Stimulated activated CD8-positive, alpha-beta memory T cell treated with anti-CD3 and anti-CD28 coated beads, Interleukin-4, amount 100 ng/mL, for 1 hour (primary cell): ENCODE measurements at places on chromosomes 2 and 18.

DNA sequence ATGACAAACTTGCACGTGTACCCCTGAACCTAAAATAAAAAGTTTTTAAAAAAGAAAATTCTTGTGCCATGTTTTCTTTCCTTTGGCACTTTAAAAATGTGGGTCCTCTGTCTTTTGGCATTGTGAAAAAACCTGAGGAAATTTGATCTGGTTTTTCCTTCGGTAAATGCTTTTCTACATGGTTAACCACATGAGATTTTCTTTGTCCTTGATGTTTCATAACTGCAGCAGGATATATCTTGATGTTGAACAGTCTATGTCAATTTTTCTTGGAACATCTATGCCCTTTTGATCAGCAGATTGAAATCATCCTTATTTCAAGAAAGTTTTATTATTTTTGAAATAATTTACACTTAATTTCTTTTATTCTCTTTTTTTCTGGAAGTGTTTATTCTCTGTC, 109.1 kb downstream of the TMEM17 start:
- DNase-seq: no peak

GRCh38 chr2:9250091-9250490, 43.5 kb downstream of the ASAP2 start:
- no peak for DNase-seq

DNA sequence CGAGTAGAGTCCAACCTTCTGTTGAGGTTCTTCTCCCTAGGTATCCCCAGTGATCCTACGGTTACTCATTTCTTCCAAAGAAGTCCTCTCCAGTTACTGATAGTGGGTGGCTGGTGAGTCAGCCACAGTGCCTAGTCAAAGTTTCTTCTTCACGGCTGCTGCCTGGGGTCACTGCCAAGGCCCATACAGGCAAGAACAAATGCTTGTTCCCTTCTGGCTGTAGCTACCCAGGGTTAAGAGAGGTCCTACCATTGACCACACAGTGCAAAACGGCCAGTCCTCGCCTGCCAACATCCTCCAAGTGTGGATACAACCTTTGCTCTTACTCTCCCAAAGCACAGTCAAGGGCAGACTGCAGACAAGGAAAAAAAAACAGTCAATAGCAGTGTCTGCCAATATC, 2.9 kb upstream of the PTPN4 start:
- DNase-seq: no peak

- DNase-seq: no peak
Observed at GRCh38 chr2:176099159-176099727, 352 bp upstream of the HOXD12 start.

- DNase-seq: no peak
Observed at GRCh38 chr2:239158641-239159475, 242.0 kb downstream of the HDAC4 start.

DNA sequence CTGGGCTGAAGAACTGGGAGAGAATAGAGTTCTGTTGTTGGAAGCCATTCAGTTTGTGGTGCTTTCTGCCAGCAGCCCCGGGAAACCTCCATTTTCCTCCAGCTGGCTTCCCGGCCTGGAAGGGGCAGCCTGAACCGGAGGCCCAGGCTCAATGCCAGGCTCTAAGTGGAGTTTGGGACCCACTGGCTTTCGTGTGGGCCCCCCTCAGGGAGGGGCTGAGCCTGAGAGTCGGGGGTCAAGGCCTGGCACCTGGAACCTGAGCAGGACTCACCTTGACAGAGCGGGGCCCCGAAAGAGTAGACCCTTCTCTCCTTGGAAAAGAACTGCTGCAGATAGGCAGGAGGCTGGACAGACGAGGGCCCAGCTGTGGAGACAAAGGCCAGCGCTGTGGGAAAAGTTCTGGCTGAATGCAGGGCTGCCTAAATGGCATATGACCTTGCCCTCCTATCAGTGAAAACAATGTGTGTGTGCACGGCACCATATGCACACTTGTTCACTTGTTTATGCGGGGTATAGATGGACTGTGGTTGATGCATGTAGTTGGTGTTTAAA, 34.8 kb upstream of the ASB18 start:
- no peak for DNase-seq

DNA sequence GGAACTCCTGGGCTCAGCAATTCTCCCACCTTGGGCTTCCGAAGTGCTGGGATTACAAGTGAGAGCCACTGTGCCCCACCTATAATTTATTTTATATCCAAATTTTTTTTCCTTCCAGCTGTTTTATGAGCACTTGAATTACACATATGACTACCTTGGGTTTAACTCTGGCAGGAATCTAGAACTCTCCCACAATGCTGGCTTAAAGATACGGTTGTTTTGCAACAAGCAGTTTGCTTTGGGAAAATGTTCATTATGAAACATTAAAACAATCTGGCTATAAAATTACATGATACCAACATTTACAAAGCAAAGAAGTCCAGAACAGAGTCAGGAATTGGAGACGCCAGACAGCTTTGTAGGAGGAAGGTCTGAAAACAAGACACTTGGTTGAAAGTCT, 12.8 kb downstream of the CD302 start:
- DNase-seq: no peak

DNA sequence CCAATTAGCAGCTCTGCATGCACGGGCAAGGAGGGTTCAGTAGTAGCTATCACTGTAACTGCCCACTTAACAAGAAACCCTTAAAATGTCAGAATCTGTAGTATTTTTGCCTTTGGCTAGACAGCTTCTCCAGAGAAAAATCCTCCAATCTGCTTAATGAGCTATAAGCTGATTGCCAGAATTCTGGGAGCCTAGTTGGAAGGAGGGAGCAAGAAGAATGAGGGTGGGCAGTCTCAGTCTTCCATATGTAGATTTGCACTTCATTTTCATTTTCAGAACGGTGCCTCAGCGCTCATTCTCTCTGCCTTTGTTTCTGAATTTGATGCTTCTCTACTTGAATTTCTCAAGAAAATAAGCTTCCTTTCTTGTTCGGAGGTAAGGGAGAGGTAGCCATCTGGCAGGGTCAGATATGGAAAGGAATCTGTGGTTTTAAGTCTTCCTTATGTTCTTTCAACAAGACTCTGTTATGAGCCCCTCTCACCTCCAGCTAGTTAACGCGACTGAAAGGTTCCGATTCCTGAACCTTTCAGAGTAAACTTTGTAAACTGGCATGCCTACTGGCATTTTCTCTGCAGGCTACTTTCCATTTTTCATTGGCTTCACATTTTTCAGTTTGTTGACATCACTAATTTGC, 53.5 kb downstream of the HNRNPLL start:
- no peak for DNase-seq

- no peak for DNase-seq
Observed at GRCh38 chr2:113910967-113911678, 21.2 kb downstream of the ACTR3 start.

- DNase-seq: no peak
Observed at GRCh38 chr18:36378205-36378604, 80.7 kb downstream of the FHOD3 start.

DNA sequence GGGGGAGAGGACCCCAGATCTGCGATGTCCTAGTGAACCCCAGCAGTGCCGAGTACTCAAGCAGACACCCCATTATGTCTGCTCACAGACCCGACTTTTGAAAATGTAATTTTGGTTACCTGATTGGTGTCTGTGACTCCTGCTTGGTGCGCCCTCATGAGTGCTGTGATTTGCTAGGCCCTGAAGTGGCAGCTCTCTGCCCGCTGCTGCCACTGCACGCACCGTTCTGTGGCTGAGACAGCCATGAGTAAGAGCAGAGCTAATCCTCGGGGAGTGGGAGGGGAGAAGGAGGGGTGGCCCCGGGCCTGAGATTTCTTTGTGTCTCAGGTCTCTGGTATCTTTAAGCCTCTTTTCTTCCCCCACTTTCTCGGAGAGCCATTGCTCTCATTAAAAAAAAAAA, 18.2 kb downstream of the FHOD3 start:
- DNase-seq: no peak

DNA sequence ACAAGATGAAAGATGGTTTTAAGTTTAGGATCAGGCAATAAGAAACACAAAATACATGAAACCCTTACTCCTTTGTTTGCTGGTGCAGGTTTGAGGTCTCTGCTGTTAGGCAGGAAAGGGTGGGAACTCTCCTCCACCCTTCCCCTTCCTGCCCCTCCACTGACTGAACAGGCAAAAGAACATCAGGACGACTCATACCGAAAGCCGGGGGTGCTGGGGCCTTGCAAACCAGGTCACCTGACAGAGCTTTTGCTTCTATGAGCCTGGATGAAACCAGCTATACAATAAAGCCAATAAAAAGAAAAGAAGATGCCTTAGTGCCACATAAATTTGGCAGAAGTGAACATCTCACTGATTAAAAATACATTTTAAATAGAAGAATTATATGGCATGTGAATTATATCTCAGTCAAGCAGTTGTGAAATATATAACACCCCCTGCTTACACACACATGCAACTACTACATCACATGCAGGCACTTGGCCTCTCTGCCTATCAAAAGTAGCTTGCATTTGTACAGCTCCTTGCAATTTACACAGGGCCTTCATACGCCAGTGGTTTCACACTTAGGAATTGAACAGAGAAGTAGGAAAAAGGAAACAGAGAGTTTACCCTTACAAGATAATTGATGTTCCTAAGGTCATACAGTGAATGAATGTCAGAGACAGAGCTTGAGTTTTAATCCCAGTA, 215.1 kb upstream of the TRIB2 start:
- no peak for DNase-seq

GRCh38 chr2:160114020-160114419, 51.6 kb upstream of the PLA2R1 start:
- DNase-seq: no peak

GRCh38 chr2:174666845-174667244, 69.2 kb upstream of the WIPF1 start:
- no peak for DNase-seq

GRCh38 chr2:184610891-184611290, 12.6 kb downstream of the ZNF804A start:
- no peak for DNase-seq

DNA sequence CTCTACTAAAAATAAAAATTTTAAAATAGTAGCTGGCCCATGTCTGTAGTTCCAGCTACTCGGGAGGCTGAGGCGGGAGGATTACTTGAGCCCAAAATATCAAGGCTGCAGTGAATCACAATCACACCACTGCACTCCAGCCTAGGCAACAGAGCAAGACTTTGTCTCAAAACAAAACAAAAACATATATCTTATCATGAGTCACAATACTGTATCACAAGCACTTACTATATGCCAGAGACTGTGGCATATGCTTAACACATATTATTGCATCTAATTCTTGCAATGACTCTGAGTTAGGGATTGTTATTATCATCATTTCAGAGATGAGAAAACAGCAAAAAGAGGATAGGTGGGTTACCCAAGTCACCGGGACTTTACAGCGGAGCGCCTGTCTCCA, 29.5 kb upstream of the TMEM37 start:
- no peak for DNase-seq

DNA sequence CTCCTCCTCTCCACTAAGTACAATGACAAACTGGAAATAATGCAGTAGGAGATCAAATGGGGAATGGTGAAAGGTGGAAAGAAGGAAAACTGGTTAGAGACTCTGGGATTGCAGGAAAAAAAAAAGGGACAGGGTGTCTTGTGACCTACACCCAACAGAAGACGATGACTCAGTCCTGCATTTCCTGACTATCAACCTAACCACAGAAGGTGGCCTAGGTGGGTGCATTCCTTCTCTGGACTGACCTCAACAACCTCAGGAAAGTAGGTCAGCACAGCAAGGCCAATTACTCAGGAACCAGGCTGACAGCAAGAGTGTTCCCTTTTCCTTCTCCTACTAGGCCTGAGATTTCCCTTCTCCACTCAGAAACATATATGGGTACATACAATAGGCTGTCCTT, 1386.4 kb upstream of the ZEB2 start:
- DNase-seq: no peak

DNA sequence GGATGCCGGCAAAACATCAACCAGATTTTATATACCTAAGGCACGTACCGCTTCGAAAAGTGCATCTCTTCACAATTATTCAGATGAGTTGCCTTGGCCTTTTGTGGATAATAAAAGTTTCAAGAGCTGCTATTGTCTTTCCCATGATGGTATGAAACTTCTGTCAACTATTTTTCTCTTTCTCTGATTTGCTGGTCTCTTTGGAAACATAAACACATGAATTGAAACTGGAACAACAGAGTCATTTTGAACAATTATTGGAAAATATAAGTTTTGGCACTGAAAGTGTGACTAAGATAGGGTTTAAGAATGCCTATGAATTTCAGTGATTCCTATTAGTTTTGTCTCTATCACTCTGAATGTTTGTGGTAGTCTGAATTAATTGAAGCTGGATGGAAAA, 109.9 kb downstream of the DPP4 start:
- no peak for DNase-seq

- DNase-seq: no peak
Observed at GRCh38 chr2:210577263-210578071, 21.1 kb downstream of the CPS1 start.

DNA sequence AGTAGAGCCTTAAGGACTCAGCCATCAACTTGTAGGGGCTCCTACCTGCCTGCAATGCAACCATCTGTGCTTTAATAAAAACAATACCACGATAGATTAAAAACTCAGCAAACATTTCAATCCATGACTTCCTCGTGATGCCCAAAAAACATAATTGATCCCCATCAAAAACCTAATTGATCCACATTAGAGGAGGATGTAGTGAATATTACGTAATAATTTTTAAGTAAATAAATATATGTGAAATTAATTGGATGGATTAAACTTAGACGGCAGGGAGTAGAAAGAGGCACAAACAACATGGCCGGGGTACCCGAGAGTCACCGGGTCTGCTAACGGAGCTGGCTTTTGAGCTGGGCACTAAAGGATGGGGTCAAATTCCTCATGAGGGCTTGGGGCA, 87.3 kb downstream of the ARL4C start:
- no peak for DNase-seq

DNA sequence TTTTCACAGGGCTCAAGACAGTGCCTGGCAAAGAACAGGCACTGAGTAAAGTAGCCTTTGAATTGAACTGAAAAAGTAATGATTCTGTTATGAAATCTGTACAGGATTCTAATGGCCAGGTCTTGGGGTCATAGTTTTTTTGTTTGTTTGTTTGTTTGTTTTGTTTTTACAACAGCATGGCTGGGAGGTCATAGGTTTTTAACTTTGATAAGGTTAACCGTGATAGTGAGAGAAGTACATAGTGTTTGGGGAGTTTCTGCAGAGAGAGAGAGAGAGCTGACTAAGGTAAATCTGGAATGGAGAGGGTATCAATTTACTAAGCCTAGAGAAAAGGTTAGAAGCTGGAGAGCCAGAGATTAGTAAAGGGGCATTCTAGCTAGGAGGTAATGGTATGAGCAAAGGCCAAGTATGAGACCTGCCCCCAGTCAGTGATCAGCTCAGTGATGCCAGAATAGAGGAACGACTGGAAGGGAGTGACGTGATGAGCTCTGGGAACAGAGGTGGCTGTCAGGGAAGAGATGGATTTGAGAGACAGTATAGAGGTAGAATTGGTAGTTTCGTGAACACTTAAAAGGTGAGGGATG, 25.9 kb downstream of the XRCC5 start:
- DNase-seq: no peak
